Stimulated activated CD8-positive, alpha-beta memory T cell treated with anti-CD3 and anti-CD28 coated beads, Interleukin-2, amount 100 ng/mL, for 48 hours (primary cell): ENCODE measurements at places on chromosomes 12 and 14.
A peak's percentile ranks its signal among the peaks of the same experiment; 100 is the strongest.

- no peak for DNase-seq
These were observed 22.6 kb upstream of the MDM2 start for GRCh38 chr12:68785358-68785757.

GRCh38 chr12:43662736-43663135, 95.9 kb downstream of the PUS7L start:
- no peak for DNase-seq

GRCh38 chr12:123271001-123271668, 521 bp downstream of the CDK2AP1 start:
- peak; percentile 67 for DNase-seq

DNA sequence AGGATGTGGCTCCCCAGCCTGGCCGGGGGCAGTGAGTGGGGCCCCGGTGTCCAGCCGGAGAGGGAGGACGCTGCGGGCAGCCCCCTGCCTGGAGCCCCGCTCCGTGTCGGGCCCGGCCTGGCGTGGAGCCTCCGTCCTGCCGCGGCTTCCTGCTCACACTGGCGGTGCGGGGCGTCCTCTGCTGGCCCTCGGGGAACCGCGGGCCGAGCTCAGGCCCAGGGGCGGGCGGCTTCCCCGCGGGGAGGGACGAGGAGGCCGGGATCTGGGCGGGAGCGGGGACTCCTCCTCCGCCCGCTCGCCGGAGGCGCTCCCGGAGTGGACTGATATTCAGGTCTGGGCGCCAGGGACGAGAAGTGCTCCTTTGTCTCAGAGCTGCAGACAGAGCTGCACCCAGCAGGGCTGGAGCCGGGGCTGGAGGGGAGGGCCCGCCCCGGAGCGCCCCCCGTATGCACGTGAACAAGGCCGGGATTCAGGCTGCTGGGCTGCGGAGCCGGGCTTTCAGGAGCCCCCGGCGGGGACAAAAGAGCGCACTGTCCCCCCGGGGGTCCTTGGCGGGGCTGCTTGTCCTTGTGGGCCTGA, 2.2 kb downstream of the MMP17 start:
- no peak for DNase-seq

DNA sequence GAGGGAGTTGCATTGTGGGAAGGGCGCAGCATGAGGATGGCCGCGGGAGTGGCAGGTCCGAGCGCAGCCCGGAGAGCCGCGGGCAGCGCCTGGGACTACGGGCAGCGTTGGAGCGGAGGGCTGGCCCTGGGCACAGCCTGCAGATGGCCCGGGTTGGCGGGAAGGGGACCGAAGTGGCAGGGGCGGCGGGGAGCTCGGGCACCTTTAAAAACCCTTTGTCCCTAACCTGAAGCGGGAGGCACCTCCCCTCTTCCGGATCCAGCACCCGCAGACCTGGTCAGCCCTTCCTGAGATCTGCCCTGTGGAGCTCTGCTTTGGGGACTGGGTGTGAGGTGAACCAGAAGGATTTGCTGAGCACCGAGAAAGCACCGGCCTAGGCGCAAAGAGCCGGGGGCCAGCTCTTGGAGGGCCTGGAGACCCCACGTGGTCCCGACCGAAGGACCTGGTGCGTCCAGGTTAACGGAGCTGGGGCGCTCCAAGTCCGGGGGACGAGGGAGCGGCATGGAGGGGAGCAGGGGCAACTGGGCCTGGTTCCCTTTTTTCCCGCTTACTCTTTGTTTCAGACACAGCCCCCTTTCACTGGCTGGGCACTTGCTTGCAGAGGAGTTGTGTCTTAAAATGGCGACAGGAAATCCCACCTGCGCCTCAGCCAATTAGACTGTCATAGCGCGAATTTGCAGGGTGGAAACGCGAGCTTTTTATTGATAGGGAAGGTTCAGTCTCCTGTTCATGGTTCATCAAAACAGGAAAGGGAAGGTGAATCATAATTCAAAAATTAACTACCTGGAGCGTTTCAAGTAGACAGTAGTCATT, 792 bp upstream of the SLC38A1 start:
- peak; percentile 50 for DNase-seq
